ENCODE measurements at places on chromosomes 5 and 9.

GRCh38 chr9:111527347-111527746 lies 2.4 kb downstream of the ZNF483 start:
- DNase-seq, result no peak

DNA sequence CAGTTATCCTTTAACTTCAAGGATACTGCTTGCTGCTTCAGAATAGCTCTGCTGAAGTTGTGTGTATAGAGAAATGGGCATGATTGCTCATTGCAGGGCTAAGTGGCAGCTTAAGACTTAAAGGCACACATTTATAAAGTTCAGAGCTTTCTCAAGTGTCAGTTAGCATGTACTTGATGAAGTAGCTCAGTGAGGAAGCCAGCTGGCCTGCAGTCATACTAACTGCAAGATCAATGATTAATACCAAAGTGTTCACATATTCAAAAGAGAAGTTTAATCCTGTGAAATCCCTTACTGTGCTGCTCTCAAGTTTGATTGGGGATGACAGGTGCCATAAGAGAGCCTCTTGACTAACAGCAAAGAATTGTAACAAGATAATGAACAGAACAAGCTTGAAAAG lies 483.4 kb upstream of the NUDT12 start:
- no peak for DNase-seq

GRCh38 chr5:36815871-36816270 lies 60.7 kb upstream of the NIPBL start:
- DNase-seq, result no peak

GRCh38 chr9:9585920-9586319 lies 1026.9 kb downstream of the PTPRD start:
- no peak for DNase-seq

- no peak for DNase-seq
These were observed 324.4 kb upstream of the MPDZ start for GRCh38 chr9:13603921-13604320.

DNA sequence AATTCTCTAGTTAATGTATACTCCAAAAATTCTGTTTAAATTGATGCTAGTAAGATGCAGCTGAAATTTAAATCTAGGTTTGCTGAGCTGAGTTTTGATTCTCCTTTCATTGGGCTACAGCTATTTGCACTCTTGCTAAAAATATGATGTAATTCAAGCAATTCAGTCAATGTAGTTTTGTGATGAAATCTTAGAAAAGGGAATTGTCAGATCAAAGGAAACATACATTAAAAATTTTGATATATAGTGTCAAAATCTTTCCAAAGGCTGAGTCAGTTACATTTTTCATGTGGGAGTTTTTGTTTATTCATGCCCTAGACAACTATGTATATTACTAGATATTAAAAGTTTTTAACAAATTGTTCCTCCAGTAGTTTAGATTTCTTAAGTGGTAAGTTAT lies 334.9 kb upstream of the DAB2 start:
- no peak for DNase-seq

GRCh38 chr5:14156650-14157492 lies 13.7 kb downstream of the TRIO start:
- peak; percentile 96 for DNase-seq

DNA sequence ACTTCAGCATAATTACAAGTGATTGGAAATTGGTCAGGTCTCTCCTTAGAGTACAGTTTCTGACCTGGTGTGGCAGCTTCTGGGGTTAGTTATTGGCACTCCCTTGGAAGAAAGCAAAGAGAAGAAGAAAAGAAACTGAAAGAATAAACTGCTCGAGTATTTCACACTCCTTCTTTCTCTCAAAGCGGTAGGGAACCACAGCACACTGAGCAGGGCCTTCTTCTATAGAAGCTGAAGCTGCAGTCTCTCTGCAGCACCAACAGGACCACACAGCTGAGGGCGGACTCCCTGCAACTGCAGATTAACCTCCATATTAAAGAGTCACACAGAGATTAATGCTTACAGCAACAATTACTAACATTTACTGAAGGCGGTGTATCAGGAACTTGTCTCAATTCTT lies 152.0 kb downstream of the TRPM6 start:
- DNase-seq, result no peak

DNA sequence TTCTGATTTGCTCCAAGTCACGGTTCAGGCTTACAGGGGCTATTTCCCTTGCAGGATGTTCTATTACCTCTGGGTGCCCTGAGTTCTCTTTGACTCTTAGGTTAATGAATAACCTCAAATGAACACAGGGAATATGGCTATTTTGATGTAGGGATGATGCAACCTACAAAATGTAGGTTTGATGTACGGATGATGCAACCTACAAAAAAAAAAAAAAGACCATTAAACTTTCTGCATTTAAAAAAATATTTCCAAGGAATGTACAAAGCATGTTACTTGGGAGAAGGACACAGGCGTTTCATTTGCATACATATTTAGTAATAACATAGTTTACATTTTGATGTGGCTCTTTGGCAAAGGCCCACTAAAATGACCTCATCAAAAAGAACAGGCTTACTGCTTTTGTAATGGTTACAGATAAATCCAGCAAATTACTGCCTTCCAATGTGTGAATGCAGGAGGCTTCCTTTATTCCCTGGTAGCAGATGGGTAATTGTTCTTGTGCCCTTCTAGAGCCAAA lies 36.3 kb downstream of the ZNF474 start:
- peak; percentile 87 for DNase-seq

DNA sequence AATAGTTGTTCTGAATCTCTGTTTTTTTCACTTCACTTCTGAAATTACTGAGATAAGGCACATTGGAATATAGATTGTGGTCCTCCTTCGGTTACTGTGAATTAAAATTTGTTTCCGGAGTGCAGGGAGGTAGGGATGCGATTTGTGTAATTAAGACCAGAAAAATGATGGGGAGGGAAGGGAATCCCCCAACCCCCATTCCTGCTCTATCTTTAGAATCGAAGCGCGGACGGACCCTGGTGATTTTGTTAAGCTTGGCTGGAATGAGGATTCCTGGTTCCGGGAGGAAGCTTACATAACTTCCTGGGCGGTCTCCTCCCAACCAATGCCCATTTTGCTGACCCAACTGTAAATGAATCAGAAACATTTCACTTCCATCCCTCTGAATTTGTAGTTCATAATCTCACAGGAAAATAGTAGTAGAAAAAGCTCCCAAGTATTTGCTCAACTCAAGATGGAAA lies 220.1 kb upstream of the MSX2 start:
- DNase-seq, result no peak

GRCh38 chr9:38687389-38687842 lies 32.5 kb downstream of the FAM240B start:
- no peak for DNase-seq

DNA sequence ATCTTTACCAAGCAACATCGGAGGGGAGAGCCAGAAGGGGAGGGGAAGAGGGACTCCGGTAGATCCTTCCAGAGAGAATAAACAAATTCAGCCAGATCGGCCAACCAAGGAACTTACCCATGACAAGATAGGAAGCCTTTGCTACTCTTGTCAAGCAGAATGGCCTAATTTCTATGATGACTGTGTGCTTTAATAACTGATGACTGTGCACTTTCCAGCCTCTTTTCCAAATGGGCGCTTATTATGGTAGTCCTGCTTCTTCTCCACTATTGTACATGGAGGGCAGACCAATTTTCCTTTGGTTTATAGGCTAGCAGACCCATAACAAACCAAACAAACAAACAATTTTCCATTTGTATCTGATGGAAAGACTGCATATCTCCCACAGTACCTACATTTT lies 163.8 kb upstream of the RFX3 start:
- no peak for DNase-seq

GRCh38 chr9:111798786-111799185 lies 4.0 kb upstream of the SHOC1 start:
- peak; percentile 38 for DNase-seq

DNA sequence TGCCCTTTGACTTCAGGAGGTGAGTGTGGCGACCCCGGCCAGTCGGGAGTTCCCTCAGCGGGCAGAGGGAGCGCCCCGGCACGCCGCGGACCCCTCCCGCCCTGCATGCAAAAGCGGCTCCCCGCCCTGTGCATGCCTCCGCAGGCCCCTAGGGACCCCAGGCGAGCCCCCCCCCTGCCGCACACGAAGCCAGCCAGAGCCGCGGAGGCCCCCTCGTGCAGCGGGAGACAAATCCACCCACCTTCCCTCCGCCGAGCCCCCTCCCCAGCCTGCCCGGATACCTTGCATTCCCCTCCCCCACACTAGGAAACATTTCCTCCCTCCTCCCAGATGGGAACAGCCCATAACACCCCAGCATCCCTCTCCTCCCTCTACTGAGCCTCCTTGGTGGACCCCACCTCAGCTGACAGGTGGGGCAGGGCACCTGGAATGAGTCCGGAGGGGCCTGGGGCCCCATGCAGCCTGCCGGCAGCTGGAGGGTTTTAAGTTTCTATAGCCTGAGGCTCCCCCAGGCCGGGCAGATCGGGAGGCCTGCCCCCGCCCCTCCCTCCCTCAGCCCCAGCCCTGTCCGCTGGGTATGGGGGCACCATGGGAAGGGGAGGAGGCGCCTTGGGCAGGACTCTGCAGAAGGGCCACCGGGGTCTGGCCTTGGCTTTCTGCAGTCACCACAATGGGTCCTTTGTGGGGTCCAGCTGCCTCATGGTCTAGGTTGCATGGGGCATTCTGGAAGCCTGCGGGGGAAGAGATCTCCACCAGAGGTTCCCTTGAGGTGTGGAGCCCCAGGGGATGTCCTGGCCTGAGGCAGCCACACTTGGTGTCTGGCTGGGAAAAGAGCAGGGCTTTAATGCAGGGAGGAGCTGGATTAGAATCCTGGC lies 601 bp downstream of the ERGIC1 start:
- no peak for DNase-seq

GRCh38 chr5:72241346-72242003 lies 78.6 kb downstream of the MRPS27 start:
- no peak for DNase-seq

GRCh38 chr9:109683521-109683920 lies 96.5 kb upstream of the PALM2AKAP2 start:
- DNase-seq, result no peak

DNA sequence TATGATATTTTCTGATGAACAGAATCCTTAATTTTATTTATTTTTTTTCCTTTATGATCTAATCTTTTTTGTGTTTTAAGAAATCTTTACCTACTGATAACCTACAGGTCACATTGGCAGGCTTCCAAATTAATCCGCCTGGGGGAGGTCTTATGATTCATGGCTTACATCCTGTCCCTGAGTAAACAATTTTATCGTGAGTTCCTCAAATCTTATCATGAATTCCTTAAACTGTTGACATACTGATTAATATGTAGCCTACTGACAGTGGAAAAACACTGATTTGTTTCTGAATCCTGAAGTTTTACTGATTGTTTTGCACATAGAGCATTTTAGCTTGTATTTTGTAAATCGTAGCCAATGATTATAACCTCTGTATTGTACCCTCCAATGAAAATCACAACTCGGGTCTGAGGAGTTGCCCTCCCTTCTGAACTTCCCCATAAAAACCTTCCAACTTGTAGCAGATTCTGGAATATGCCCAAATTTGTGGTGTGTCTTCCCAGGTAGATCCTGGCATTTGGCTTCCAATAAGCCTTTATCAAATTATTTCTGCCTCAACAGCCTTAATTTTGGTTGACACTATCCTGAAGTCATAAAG lies 105.6 kb downstream of the VCAN start:
- no peak for DNase-seq

- no peak for DNase-seq
These were observed 34.5 kb upstream of the TYRP1 start for GRCh38 chr9:12658531-12659209.

DNA sequence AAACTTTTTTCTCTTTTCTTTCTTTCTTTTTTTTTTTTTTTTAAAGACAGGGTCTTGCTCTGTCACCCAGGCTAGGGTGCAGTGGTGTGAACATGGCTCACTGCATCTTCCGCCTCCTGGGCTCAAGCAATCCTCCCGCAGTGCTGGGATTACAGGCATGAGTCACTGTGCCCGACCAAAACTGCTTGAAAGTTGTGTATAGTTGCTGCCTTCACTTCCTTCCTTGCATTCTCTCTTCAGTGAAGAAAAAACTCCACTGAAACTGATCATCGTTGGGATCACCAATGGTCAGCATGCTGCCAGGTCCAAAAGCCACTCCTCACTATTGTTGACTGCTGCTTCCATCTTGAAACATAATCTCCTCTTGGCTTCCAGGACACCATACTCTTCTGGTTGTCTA lies 66.6 kb upstream of the CTNNA1 start:
- no peak for DNase-seq

DNA sequence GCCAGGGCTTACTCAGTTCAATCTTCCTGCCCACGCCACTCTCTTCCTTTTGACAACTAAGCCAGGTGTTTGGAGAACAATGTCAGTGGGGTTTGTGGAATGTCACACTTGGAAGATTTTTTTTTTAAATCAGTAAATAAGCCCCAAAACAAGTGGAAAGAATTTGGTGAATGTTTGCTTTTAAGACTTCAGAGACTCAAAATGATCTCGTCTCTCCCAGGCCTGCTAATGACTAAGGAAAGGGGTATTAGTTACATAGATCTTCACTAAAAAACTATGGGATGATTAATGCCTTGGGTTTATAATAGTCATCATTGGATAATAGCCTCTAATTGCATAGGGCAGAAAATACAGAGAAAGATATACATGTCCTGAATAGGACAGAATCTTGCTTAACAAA lies 166.4 kb downstream of the DMRT2 start:
- no peak for DNase-seq

GRCh38 chr5:163614787-163615186 lies 109.4 kb downstream of the MAT2B start:
- no peak for DNase-seq

DNA sequence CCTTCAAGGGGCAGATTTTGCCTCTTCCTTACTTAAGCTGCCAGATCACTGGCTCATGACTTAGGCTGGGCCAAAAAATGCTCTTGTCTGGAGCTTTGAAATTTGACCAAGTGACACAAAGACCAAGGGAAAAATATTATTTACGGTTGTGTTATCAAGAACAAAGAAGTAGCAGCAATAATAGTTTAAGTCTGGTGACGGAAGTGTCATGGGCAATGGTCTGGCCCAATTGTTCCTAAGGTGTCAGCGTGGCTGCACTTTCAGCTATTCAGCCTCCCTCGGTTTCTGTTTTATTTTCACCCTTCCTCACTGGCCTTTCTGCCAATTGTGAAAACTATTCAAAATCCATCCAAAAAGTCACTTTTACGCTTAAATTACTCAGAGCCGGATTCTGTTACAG lies 185.3 kb downstream of the CDH18 start:
- no peak for DNase-seq

GRCh38 chr5:132177691-132178149 lies 49.9 kb downstream of the P4HA2 start:
- DNase-seq, result no peak

DNA sequence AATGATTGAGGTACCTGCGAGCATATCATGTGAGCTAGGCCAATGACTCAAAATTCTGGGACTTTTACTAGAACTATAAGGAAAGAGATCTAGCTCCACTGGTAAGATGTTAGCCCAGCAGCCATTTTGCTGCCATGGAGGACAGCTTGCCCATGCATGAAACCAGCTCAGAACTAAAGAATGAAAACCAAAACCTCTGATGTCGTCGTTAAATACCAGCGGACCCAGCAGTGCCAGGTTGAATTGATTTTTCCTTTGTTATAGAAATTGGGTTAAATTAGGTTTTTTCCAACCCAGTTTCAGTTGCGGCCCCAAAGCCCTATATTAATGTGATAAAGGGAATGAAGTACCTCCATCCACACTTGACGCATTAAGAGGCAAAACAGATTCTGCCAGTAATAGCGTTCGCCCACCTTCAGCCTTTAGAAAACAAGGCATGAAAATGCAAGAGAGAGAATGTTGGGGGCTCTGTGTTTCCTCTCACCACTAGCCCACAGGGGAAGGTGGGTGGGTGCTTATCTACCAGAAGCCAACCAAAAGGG lies 5.5 kb upstream of the ITK start:
- no peak for DNase-seq

Measured in AG04449 (cell line).